ENCODE measurements at places on chromosomes 3 and 15.

GRCh38 chr3:132488151-132488550 is 70.8 kb downstream of the DNAJC13 start:
- DNase-seq = no peak

GRCh38 chr3:4793311-4793710 is 185.9 kb upstream of the BHLHE40 start:
- DNase-seq = no peak

DNA sequence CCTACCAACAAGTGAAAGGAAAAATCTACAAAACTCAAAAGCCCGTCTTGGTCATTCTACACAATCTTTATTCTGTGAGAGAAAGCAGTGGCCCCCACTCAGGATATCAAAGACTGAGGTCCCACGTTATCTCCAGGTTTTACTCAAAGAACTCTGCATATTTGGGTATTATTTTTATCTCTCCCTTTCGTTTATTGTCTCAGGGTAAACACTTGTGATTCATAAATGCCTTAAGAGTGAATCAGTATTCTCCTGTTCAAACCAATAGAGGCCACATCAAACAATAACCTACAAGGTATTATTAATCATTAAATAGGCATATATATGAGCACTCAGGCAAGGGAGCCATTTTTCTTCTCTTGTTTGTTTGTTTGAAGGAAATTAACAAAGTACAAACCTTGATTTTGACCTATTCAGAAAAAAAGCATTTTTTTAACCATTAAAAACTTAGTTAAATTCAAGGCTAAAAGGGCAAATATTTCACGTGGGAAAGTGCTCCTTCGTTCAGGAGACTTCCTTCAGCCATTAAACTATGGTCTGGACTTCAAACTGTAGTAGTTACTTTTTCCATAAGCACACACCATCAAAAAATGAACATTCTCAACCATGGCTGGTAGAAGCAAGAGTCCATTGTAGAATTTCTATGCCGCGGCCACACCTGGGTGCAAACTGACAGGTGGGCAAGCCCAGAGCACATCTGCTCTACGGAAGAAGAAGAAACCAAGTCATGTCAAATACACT is 13.9 kb upstream of the HES1 start:
- no peak for DNase-seq

DNA sequence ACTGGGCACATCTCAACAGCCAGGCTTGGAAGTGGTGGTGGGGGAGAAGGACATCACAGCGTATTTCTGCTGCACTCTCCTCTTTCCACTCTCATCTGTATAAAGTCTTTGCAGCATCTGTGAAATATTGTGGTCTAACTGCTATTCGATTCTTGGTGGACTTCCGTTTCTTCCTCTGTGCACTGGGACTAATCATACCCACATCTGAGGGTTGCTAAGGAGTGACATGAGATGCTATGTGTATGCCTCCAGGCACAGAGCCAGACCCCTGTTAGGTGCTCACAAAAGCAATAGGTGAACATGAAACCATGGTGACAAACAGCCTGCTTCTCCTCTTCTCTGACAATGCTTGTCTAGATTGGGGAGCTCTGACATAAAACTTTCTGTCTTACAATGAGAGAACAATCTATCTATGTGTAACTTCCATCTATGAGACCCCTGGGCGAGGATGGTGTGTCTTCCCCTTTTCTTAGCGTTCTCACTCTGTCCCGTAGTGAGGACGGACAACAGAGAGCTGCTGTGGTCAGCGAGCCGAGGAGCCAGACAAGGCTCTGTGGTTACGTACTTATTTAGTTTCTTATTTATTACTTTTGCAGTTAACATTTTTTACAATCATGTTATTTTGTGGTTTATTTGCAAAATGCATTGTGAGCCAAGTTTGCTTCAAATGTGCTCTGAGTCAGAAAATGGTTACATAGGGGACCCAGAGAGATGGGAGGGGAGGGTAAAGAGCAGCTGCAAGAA is 196.7 kb upstream of the TPRG1 start:
- no peak for DNase-seq

DNA sequence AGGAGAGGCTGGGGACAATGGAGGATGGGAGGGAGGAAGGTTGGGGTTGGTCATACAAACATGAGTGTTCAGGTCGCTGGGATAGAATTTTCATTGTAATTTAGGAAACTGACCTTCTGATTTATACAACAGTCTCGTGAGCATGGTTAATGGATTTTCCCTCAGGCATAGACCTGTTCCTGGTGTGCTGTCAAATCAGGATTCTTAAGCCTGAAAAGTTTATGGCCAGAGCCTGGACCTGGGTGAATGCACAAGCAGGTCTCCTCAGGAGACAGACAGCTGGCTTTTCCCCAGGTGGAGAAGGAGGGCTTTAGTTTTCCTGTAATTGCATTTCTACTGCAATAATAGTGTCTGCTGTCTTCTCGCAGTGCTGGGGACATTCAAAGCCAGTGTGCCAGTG is 338.0 kb downstream of the SHQ1 start:
- DNase-seq = no peak

GRCh38 chr3:73459711-73460110 is 165.0 kb downstream of the PDZRN3 start:
- DNase-seq = no peak

GRCh38 chr15:38597219-38597800 is 32.7 kb upstream of the RASGRP1 start:
- DNase-seq = no peak

DNA sequence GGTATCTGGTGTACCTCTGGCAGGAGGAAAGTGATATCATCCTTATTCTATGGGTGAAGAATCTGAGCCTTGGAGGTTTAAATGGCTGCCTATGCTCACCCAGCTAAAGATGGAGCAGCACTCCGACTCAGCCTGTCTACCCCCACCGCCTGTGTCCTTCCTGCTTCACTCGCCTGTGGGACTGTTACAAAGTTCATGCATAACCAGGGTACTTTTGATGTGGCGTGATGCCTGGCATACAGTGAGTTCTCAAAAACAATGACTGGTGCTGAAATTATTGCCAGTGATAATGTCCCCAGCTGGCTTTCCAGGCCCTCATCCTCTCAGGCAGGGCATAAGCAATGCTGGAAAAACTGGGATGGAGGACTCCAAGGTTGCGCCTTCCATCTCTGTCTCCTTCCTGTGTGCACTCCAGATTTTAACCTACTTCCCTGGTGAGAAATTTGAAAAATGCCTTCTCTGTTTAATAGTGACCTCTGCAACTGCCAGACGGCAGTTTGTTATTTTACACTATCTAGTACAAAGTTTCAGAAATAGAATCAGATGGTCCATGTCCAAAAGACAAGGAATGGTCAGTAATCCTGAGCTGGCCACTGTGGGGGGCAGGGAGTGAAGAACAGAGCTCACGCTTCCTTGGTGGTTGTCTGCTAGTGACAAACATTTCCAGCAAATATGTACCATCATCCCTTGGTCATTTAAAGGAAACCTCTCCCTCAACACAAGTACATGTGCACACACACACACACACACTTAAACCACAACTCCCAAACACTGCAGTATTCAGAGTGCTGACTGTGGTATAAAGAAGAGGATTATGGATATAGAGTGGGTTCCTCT is 86.5 kb upstream of the NMNAT3 start:
- no peak for DNase-seq

DNA sequence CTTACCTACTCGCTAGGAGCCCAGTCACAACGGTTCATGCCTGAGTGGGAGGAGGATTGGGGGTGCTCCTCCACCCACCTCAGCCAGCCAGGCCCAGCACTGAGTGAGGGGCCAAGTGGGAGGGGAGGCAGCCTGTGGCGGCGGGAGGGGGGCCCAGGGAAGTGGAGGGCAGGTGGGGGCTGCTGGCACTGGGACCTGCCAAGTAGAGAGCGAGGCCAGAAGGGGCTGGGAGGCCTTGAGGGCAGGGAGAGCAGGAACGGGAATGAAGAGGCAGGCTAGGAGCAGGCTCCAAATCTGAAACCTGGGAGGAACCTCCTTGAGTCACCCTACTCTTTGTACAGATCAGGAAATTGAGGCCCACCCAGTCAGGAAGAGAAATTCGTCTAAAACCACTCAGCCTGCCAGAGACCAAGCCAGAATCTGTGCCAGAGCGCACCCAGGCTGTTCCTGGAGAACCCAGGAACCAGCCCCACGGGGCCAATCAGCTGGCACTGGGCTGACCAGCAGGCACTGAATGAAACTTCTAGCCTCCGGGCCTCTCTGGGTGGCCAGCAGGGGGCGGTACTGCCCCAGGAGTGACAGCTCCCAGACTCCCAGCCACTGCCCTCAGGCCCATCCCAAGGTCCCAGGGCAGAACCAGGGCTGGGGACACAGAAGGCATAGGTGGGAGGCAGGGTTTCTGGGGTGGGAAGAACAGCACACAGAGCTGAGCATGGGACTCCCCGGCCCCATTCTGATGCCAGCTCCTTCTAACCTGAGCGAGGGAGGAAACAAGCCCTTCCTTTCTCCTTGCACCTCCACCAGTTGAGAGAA is 14.8 kb upstream of the CYP11A1 start:
- peak; percentile 8 for DNase-seq

- DNase-seq = no peak
These were observed 1.4 kb downstream of the PDZRN3 start for GRCh38 chr3:73623346-73623745.

DNA sequence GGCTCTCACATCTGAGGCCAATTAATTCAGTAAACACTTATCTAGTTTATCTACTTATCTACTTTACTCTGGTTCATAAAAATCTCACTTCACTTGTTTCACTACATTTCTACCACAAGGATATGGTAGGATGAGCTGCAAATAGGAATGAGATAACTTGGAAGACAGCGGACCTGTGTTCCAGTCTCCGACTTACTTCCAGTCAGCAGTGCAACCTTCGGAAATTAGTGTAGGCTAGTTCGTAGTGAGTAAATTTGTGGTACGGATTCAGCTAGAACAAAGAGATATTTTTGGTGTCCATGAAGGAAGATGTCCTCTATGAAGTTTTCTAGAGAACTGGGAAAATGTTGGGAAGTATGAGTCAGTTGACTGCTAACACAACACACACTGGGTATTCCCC is 66.3 kb downstream of the TPRG1 start:
- DNase-seq = no peak

- no peak for DNase-seq
These were observed 336.9 kb downstream of the SLC9A9 start for GRCh38 chr3:143511174-143511879.

GRCh38 chr15:74384881-74385643 is 17.6 kb upstream of the CYP11A1 start:
- no peak for DNase-seq

GRCh38 chr3:190008432-190008831 is 112.3 kb downstream of the P3H2 start:
- no peak for DNase-seq

GRCh38 chr3:197135212-197135611 is 105.6 kb upstream of the MELTF start:
- DNase-seq = no peak

DNA sequence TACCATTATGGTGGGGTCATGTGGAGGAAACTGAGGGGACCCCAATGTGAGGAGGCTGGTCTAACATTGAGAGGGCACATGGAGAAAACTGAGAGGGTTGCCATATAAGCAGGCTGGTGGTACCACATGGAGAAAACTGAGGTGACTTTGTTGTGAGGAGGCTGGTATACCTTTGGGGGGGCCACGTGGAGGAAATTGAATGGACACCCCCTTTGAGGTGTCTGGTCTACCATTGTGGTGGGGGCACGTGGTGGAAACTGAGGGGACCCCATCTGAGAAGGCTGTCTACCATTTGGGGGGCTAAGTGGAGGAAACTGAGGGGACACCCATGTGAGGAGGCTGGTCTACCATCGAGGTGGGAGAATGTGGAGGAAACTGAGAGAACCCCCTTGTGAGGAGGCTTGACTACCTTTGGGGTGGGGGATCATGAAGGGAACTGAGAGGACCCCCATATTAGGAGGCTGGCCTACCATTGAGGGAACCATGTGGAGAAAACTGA is 163.8 kb downstream of the FBLN2 start:
- no peak for DNase-seq

GRCh38 chr3:189123595-189124387 is 48.0 kb upstream of the TPRG1 start:
- no peak for DNase-seq

- no peak for DNase-seq
These were observed 5.4 kb downstream of the TRH start for GRCh38 chr3:129979905-129980304.

DNA sequence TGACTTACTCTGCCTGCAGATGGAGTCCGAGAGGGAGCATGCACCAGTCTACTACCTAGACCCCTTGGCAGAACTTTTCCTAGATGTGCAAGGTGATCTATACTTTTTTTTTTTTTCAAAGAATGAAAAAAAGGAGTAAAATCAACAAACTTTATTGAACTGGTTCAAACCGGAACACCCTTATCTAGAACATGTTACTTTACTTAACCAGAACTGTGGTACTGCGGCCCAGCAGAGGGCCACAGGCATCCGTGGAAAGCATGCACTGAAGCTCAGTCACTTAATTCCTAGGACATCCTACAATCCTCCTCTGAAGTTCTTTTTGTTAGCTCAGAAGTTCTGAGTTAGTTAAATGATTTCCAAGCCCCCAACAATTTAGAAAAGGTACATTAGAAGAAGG is 21.6 kb downstream of the CHAC1 start:
- no peak for DNase-seq

DNA sequence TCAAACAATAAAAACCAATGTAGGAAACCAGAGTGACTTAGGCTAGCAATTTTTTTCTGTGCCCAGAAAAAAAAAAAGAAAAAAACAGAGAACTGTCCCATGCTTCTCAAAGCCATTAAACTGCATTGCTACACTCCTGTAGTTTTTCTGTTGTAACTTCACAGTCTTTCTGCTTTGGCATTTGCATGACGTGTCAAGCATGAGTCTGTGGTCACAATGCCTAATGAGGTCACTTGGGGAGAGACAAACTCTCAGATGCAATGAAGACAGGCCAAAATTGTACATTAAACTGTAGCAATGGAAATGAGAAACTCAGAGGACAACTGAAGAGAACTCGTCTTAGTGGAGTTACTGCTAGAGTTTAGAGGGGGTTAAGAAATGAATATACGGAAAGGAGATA is 30.8 kb downstream of the CCDC80 start:
- DNase-seq = no peak

DNA sequence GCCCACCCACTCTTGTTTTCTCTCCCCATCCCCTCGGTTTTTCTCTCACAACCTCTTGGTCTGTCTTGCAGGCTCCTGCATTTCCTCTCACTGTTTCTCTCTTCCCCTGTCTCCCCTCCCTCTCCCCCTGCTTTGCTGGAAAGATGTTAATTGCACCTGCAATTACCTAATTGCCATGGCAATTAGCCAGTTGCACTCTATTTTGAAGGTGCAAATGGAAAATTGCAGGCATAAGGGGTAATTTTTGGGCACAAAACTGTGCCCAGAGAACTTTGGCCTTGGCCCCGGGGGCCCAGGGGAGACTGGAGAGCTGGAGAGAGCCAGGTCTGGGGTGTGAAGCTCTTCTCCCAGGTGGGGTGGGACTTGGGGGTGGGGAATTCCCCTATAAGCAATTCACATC is 164.5 kb upstream of the TLE3 start:
- no peak for DNase-seq

- peak; percentile 26 for DNase-seq
These were observed at the start of gene SV2B for GRCh38 chr15:91099995-91100813. Gene SV2B (plus strand): TSS chr15:91100257. CDS start chr15:91226264, 126,007 bp downstream.

DNA sequence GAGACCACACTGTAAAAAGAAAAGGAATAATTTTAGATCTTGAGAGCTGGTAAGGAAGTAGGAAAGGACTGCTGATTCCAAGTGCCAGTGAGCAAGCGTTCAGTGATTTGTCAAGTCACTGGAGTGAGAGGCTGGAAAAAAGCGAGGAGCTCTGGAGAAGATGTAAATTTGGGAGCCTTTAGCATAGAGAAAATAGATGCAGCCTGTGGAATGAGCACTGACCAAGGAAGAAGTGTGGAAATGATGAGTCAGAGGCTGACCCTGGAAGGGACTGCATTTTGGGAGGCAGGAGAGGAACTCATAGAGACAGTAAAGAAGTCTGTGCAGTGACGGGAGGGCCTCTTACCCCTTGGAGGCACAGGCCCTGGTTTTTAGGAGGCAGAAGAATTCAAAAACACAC is 17.1 kb upstream of the ABTB1 start:
- DNase-seq = no peak

Data from NCI-H1417 treated with DMSO at 0.1 percent for 48 hours (cell line).